ENCODE measurements at places on chromosomes 13 and 19. TPM values are rescaled to one million over a fixed set of nuclear protein-coding genes. Genes with fewer than 3 reads are reported as not detected.

DNA sequence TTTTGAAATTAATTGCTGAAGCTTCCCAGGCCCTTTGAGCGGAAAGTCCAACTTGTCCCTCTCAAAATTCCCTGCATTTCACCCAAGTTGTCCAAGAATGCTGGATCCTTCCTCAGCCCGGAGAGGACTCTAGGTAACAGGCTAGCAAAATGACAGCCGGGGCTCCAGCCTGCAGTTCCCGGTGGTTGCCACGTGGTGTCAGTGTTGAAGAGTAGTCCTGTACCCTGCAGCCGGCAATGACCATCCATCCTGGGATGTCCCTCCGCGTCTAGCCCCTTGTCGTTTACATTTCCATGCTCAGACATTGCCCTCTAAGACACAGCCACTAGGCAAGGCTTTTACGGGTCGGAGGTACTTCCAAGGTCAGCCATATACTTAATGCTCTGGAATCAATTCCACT is 31.4 kb upstream of the MTIF3 start:
- peak; percentile 7 for DNase-seq

DNA sequence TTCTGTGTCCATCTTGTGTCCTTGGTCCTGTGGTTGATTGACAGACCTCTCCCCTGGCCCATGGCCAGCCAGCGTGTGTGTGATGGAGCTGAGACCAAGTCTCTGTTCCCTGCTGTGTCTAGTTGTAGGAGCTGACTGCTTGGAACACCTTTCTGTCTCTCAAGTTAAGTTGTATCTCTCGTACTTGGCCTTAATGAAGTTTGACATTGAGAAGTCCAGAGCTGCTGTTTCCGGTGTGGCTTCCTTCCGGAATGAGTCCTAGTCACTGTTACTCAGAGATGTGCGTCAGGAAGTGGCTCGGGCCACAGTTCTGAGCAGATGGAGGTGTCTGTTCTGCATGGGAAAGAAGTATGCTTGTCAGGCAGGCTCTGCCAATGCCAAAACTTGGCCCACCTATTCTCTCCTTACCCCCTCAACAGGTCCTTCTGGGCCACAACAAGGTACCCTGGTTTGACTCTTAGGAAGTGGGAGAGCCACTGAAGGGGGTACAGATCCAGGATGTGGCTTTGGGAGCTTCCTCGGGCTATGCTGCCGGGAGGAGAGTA is 54.3 kb downstream of the GATAD2A start:
- peak; percentile 83 for DNase-seq

- no peak for DNase-seq
Measured at GRCh38 chr19:2800506-2800905, 15.2 kb downstream of the THOP1 start.

DNA sequence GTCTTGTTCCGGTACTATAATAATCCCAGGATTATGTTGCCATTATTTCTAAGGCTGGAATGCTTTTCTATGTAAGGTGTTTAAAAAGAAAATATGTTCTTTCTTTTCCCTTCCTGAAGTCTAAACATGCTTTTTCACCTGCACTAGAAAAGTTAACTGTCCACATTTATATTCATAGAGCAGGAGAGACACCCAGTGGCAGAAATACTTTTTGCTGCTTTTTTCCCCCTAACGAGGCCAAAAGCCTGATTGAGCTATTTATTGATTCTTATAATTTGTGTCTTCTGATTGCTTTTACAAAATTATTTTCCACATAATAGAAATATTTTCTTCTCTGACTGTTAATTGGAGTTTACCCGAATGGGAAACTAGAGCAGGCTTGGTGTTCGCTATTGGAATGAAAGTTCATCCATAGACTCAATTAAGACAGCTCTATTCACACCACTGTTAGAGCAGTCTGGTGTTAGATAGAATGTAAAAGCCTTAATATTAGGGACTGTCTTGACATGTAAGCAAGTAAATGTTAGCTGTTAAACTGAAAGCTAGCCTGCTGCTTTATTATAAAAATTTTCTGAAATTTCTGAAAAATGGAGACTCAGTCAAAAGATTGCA is 15.8 kb downstream of the GPR180 start:
- DNase-seq: no peak

DNA sequence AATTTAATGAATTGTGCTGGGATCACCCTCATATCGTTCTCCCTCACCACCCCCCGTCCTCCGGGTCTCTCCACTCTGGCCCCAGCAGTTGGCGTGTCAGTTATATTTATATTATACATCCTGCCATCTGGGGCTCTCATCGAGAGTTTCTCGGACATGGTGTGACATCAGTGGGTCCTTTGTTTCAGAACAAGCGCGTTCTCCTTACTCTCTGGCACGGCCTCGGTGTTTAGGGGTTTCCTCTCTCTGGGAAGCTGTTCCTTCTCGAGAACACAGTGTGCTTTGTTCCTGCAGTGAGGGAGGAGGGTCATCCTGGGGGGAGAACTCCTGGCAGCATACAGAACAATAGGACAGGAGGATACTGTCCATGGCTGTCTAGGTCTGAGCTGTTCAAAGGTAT is 9.8 kb upstream of the MCF2L start:
- no peak for DNase-seq

DNA sequence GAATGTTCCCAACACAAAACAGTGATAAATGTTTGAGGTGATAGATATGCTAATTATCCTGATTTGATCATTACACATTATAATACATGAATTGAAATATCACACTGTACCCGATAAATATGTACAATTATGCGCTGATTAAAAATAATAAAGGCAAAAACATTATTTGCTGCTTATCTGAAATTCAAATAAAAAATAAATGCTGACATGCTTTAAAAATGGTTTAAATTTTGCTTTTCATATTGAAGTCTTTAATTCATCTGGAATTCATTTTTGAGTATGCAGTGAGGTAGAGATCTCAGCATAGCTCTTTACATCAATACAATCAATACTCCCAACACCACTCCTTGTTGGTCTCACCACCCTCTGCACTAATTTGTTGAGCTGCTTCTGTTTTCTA is 330.8 kb downstream of the NALCN start:
- no peak for DNase-seq

- peak; percentile 79 for DNase-seq
Measured at GRCh38 chr13:90594681-90595080, 752.8 kb upstream of the MIR17HG start.

- DNase-seq: no peak
Measured at GRCh38 chr19:33887891-33888290, 91.2 kb downstream of the KCTD15 start.

- DNase-seq: no peak
Measured at GRCh38 chr13:95115525-95115924, 185.7 kb downstream of the ABCC4 start.

DNA sequence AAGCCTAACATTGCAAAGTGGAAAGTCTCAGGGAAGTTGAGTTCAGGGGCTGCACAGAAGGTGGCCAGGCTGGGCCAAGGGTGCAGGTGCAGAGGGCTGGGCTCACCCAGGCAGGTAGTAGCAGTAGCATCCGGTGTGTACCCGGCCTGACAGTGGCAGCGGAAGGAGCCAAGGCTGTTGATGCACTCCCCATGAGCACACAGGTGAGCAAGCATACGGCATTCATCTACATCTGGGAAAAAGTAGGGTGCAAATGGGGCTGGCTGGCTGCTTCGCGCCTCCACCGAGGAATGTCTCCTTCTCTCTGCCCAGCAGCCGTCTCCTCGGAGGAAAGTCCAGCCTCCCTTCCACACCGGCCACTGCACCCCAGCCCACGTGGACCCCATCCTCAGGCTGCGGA is 30.6 kb downstream of the CCL25 start:
- no peak for DNase-seq

DNA sequence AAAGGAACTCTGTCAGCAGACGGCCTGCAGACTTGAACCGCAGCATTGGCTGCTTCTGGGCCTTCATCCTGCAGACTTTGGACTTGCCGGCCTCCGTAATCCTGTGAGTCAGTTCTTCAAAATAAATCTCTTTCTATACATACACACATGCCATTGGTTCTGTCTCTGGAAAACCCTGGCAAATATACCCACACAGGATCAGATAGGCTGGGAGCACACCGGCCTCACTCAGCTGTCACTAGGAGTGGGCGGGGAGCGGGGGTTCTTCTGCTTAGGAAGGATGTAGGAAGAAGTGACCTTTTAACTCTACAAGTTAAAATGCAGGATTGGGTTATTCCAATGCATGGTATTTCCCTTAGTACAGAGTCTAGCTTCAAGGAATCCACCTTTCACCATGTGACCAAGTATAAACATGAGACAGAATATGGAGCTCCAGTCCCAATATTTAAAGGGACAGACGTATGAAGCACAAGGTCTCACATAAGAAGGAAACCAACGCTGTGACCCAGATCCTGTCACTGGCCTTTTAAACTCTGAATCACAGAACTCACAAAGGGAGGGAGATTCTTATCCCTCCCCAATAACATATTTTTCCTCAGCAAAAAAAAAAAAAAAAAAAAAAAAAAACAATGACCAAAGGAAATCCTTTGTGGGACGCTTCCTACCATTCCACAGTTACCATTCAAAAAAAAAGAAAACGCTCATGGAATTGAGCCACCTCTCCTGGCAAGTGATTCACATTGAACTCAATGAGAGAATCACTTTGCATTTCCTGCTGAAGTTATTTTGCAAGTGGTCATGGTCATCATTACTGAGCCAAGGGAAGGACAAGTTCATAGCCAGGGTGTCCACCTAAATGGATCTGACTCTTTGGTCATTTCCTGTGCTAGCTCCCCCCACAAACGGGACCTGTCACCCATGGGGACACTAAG is 352.9 kb downstream of the FOXO1 start:
- peak; percentile 8 for DNase-seq

GRCh38 chr19:510606-511100 is 3.4 kb downstream of the TPGS1 start:
- DNase-seq: peak; percentile 74

DNA sequence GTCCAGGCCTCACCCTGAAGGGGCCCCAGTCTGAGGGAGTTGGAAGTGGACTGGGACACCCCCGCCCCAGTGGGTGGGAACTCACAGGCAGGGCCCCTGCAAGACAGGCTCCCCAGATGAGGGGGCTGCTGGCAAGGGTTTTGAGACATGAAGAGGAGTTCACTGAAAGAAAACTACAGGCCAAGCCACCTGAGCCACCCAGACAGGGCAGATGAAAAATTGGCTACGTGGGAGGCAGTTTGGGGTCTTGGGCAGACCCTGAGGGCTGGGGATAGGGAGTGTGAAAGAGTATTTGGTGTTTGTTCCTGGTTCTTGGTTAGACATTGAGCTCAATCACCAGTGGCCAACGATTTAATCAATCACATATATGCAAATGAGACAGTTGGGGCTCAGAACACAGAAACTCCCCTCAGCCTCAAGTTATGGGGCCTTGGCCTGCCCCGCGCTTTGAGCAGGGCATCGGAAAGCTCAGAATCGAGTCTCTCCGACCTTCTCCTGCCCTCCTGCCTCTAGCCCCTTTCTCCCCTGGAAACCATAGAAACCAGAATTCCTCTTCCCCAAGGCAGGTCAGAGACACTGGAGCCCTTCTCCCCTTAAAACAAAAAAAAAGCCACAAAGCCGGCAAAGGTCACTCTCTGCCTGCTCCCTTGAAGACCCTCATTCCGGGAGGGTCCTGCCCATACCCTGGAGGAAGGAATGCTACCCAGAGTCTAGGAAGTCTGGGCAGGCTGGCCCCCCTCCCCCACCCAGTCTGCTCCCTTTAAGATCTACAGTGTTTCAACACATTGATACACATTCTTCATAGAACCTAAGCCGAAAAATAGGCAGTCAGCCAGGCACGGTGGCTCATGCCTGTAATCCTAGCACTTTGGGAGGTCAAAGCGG is 1.3 kb upstream of the ISYNA1 start:
- DNase-seq: peak; percentile 54

DNA sequence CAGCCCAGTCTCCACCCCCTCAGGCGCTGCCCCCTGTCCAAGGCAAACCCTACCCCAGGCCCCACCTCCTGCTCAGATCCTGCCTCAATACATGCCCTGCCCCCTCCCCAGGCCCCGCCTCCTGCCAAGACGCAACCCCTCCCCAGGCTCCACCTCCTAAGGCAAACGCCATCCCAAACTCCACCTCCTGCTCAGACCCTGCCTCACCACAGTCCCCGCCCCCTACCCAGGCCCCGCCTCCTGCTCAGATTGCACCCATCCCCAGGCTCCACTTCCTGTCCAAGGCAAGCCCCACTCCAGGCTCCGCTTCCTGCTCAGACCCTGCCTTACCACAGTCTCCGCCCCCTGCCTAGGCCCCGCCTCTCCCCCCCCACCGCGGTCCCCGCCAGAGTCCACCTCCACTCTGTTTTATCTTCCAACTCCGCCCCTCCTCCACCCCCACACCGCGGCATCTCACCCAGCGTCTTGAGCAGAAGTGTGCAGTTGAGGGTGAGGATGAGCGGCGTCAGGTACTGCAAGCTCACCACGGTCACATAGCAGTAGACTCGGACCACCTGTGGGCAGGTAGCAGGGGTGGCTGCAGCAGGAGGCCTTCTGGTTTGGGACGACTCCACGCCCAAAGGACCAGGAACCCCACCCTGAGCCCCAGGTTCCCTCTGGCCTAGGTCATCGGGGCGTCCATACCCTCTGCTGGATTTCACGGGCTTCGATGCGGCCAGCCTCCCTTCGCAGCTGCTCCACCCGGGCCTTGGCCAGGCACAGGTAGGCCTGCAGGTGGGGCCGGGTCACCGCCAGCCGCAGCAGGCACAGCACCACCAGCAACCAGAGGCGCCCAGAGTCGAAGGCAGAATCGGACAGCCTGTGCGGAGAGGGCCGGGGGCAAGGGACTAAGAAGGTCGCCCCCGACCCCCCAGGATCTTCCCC is 17.7 kb downstream of the TMEM161A start:
- DNase-seq: no peak

DNA sequence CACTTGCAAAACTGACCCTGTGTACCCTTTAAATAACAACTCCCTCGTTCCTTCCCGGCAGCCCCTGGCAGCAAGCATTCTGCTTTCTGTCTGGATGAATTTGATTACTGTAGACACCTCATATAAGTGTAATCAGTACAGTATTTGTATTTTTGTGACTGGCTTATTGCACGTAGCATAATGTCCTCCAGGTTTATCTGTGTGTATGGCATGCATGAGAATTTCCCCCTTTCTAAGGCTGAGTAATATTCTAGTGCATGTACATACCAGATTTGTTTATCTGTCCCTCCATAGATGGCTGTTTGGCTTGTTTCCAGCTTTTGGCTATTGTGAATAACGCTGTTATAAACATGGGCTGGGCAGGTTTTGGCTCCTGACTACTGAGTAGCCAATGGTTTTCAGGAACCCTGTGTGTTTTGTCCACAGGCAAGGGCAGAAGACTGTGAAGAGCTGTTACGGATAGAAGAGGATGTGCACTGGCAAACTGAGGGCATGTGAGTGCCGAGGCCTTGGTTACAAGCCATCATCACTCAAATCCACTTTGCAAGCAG is 98.0 kb downstream of the ESD start:
- no peak for DNase-seq

- no peak for DNase-seq
Measured at GRCh38 chr13:60869225-60869624, 472.2 kb downstream of the TDRD3 start.

- no peak for DNase-seq
Measured at GRCh38 chr19:47507924-47508553, 6.8 kb downstream of the NAPA start.

- peak; percentile 24 for DNase-seq
Measured at GRCh38 chr13:49655906-49656305, 27.6 kb downstream of the ARL11 start.

- no peak for DNase-seq
Measured at GRCh38 chr13:77329911-77330584, 3.2 kb upstream of the MYCBP2 start.

GRCh38 chr13:98203646-98204326 is 26.7 kb upstream of the RNF113B start:
- DNase-seq: no peak

GRCh38 chr13:23279321-23279720 is 98.5 kb downstream of the SGCG start:
- DNase-seq: no peak

The PRR20D gene
- total RNA-seq: not detected

The DKKL1 gene
- 0.46 TPM for total RNA-seq

The KCTD15 gene
- total RNA-seq: 12.3 TPM

The FBL gene
- total RNA-seq: 68.2 TPM

The FCAR gene
- total RNA-seq: not detected

Data from LHCN-M2 (cell line).